ENCODE measurements at places on chromosomes 1 and 21. TPM values are rescaled to one million over a fixed set of nuclear protein-coding genes. Genes with fewer than 3 reads are reported as not detected.

Gene CA14
- total RNA-seq, result not detected

Gene THAP3
- 30.9 TPM for total RNA-seq

Gene FCRL1
- total RNA-seq, result not detected

Gene NTNG1
- not detected for total RNA-seq

Gene SLC1A7
- total RNA-seq, result not detected

Gene FCGR3B
- total RNA-seq, result not detected

Gene TMOD4
- 0.98 TPM for total RNA-seq

Gene MATN1
- 0.37 TPM for total RNA-seq

Gene CAPN8
- total RNA-seq, result not detected

Gene CLDN14
- total RNA-seq, result not detected

Gene OR10Z1
- not detected for total RNA-seq
